ENCODE measurements at places on chromosomes 11 and 22.

GRCh38 chr11:81033779-81034540 lies 1593.1 kb upstream of the TENM4 start:
- DNase-seq = no peak

GRCh38 chr11:112156153-112156955 lies 7.5 kb downstream of the IL18 start:
- no peak for DNase-seq

DNA sequence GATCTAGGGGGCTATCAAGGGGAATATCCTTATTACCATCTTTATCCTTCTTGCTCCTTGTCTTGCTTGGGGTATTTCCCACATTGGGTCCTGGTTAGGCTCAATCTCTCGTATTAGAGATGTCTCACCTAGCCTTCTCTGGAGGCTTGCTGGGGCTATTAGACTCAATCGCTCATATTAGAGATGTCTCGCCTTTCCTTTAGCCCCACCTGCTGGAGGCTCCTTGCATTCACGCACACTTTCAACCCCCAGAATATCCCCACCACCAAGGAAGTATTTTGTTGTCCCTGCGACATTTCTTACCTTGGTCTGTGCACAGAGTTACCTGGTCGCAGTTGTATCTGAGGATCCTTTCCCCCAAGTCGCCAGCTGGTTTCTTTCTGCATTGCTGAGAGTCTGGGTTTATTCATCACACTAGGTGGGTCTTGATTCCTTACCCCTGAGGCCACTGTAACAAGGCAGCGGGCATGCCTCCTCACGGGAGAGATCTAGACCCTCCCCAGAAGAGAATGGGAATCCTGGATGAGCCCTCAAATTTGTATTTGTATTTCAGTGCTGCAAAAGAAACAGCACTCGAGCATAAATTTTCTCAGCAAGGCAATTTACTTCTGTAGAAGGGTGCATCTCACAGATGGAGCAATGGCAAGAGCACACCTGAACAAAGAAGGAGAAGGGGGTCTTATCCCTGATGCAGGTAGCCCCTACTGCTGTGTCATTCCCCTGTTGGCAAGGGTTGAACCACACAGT lies 15.9 kb upstream of the HYLS1 start:
- DNase-seq = peak; percentile 6

DNA sequence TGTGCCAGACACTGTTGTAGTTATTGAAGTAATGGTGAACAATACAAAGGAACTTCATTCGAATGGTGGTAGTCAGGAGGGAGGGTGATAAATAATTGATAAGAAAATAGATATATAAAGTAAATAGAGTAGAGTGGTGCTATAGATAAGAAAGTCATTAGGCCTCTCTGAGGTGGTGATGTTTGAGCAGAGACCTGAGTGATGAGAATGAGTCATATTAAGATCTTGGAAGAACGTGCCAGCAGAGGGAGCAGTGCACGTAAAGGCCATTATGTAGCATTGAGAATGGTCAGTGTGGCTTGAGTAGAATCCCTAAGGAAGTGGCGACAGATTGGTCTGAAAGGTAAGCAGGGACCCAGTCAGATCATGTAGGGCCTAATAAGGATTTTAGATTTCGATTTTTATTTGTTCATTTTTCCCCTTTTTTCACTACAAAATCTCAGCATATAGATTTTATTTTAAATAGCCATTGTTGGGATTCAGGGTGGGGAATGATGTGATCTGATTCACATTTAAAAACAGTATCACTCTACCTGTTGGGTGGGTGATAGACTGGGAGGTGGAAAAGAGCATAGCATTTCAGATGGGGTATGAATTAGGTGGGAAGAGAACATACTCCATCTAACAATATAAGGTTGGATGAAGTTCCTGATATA lies 44.7 kb downstream of the CCDC90B start:
- peak; percentile 71 for DNase-seq

GRCh38 chr11:78270971-78271370 lies 82.3 kb downstream of the USP35 start:
- no peak for DNase-seq

All from NCI-H226 (cell line).